ENCODE measurements at places on chromosomes 4 and X. TPM values are rescaled to one million over a fixed set of nuclear protein-coding genes. Genes with fewer than 3 reads are reported as not detected.

NMU gene
- not detected for total RNA-seq

DNA sequence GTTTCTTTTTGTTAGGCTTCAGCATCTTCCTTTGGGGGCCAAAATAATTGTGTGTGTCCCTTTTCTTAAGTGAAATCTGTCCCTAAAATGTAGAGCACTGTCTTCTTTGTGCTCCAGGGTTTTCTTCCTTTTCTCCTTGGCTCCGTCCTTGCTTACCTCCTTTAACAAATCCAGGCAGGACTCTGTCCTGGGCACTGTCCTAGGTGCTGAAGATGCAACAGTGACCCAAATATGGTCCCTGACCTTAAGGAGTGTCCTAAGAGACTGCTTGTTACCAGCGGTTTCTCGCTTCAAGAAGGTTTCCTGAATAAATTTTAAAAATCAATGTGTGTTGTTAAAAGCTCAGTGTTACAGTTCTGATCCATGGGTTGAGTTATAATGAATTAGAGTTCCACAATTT, 471.8 kb downstream of the KCNIP4 start:
- DNase-seq = no peak

DNA sequence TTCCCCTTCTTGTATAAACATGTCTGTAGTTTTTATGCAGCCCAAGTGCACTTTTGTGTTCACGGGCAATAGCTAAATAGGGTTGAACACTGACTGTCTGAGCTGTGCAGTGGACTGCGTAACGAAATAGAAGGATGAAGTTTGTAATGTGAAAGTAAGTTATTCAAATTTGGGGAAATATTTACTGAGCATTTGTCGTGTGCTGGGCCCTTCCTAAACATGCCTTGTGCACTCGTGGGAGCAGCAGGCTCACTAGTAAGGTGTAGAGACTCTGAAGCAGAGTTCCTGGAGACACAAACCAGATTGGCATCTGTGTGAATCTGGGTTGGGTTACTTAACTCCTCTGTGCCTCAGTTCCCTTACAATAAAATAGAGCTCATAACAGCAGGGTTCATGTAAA, 51.7 kb upstream of the C1QTNF7 start:
- no peak overlapping the region for H3K4me3 ChIP-seq
- no peaks in the 10 kb centered on the region for H3K36me3 ChIP-seq
- peaks cover 29% of the 10 kb centered on the region for H3K4me1 ChIP-seq
- H3K27ac ChIP-seq = peak overlapping the region; percentile 14
- DNase-seq = no peak
- H3K27me3 ChIP-seq = no peaks in the 10 kb centered on the region

GRCh38 chr4:53463340-53463739, 85.9 kb downstream of the FIP1L1 start:
- H3K27me3 ChIP-seq = no peaks in the 10 kb centered on the region
- no peak for DNase-seq
- H3K27ac ChIP-seq = no peak overlapping the region
- no peak overlapping the region for H3K4me3 ChIP-seq
- no peaks in the 10 kb centered on the region for H3K4me1 ChIP-seq
- peaks cover 32% of the 10 kb centered on the region for H3K36me3 ChIP-seq

- peak overlapping the region; percentile 86 for H3K27ac ChIP-seq
- H3K4me3 ChIP-seq = peak overlapping the region; percentile 51
- H3K27me3 ChIP-seq = no peaks in the 10 kb centered on the region
- DNase-seq = peak; percentile 42
- peaks cover 25% of the 10 kb centered on the region for H3K36me3 ChIP-seq
- peaks cover 42% of the 10 kb centered on the region for H3K4me1 ChIP-seq
These were observed 118.4 kb downstream of the ASB9 start for GRCh38 chrX:15151267-15152186.

Data from activated CD8-positive, alpha-beta T cell treated with anti-CD3 and anti-CD28 coated beads, Interleukin-2, amount 10 ng/mL, durations not matched to agents 7 days and 5 days (primary cell).